Stimulated activated CD4-positive, alpha-beta T cell treated with anti-CD3 and anti-CD28 coated beads, TNF-alpha, amount 100 ng/mL, for 1 hour (primary cell): ENCODE measurements at places on chromosomes 2 and 18.
A peak's percentile ranks its signal among the peaks of the same experiment; 100 is the strongest.

GRCh38 chr18:5294457-5295230 is 882 bp downstream of the ZBTB14 start:
- DNase-seq, result peak; percentile 12

GRCh38 chr18:13625355-13625754 is 101.0 kb downstream of the FAM210A start:
- DNase-seq, result no peak

DNA sequence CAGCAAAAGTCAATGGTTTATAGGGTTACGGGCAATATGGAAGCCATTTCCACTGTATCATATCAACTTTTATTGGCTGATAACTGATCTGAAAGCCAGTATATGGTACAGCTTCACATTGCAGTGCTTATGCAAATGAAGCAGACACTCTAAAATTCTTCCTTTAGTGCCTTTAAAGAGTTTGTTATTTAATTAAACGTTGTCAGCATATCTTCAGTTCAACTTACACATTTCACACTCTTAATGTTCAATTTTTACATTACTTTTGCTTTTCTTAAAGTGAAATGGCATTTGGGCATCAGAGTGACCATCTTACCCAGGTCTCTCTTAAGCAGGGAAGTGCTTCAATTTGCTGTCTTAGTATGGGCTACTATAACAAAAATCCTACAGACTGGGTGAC is 420.1 kb downstream of the NCKAP5 start:
- DNase-seq, result no peak

- DNase-seq, result no peak
Observed at GRCh38 chr18:51028201-51028805, 1.7 kb upstream of the SMAD4 start.

GRCh38 chr2:177717831-177718618 is 325.5 kb downstream of the AGPS start:
- DNase-seq, result no peak

GRCh38 chr18:21366896-21367295 is 124.9 kb downstream of the GREB1L start:
- no peak for DNase-seq

- no peak for DNase-seq
Observed at GRCh38 chr18:38470421-38470820, 904.8 kb upstream of the CELF4 start.

DNA sequence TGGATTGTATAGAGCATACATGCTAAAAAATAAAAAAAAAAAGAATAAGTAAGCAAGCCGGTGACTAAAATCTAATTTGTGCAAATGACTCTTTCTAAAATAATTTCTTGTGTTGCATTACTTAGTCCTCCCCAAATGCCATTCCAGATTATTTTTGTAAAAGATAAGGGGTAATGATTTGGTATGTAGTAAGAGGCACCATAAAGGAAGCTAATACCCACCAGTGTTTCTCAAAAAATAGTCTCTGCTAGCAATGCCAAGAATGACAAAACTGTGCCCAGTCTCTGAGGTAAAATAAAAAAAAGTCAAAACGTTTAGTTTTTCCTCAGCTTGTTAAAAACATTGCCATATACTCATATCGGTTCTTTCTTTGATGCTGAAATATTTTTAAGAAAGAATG is 2.7 kb downstream of the METTL5 start:
- no peak for DNase-seq

GRCh38 chr2:47026748-47027534 is 111.3 kb upstream of the MCFD2 start:
- no peak for DNase-seq

GRCh38 chr2:240232961-240233884 is 92.8 kb upstream of the OTOS start:
- DNase-seq, result peak; percentile 53

DNA sequence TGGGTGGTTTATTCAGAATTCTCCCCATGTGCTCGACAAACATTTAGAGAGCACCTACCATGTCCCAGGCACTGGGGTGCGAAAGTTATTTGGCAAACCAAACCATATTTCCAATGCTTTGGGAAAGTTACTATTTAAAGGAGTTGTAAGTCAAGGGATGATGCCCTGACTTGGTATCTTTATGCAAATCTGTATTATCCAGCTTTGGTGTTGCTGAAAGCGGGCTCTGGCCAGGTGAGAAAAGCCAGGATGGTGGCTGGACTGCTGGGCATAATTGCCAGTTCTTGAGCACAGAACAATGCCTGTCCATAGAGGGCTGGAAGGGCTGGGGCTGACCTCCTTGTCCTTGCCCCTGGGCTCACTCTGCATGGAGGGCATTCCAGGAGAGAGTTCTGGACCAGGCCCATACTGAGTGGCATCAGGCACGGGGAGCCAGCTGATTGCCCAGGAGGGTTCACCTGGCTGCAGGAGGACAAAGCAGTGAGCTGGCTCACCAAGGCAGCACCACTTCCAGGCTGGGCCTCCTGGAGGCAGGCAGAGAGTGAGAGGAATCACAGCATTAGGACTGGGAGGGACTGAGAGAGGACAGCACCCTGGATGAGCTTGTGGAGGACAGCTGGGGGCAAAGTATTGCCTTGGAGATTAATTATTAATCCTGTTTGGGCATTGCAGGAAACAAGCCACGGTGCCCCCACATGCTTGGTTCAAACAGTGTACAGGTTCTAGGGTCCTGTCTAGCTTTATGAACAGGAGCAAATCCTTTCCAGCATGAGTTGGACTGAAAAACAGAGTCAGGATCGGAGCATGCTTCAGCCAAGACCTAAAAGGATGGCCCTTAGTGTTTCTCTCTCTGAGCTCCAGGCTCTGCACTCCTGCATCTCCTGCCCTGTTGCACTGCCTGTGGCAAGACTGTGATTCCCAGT is 7.1 kb downstream of the KHK start:
- no peak for DNase-seq

- no peak for DNase-seq
Observed at GRCh38 chr2:88626171-88627054, 851 bp downstream of the EIF2AK3 start.

DNA sequence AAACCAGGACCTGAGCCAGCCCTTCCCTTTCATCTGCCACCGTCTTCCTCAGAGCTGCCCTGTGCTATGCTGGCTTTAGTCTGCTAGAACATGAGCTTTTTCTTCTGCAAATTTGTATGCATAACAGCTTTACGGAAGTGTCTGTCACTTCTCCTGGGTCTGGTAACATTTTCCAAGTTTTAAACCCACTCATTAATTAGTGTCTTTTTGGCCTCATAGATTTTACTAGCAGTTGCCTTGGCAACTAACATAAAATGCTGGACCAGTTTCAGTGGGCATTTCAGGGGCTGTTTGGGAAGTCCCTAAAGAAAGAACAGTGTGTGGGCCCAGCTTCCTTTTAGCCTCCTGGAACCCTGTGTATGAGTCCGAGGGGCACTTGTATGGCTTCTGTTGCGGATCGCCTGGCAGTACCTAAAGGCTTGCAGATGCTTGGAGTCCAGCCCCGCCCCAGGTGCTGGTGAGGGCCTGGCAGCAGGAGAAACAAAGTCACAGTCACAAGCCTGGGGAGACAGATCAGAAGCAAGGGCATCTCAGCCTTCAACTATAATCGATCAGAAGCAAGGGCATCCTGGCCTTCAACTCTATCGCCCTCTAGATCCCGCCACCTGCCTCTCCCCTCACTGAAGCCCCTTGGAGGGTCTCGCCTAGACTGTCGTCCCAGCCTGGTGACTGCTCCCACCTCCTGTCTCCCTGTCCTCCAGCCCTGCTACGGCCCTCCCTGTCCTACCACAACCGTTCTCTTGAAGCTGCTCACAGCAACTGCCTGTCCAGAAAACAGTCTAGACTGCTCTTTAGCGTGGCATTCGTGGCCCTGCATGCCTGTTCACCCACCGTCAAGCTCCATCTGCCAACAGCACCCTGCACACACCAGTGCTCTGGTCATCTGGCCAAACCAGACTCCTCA is 36.8 kb upstream of the MAPRE3 start:
- no peak for DNase-seq

- DNase-seq, result no peak
Observed at GRCh38 chr2:193776988-193777387, 1582.3 kb upstream of the TMEFF2 start.

GRCh38 chr2:203279288-203279687 is 40.5 kb downstream of the CYP20A1 start:
- DNase-seq, result no peak

- no peak for DNase-seq
Observed at GRCh38 chr2:105776560-105776928, 31.8 kb downstream of the NCK2 start.

DNA sequence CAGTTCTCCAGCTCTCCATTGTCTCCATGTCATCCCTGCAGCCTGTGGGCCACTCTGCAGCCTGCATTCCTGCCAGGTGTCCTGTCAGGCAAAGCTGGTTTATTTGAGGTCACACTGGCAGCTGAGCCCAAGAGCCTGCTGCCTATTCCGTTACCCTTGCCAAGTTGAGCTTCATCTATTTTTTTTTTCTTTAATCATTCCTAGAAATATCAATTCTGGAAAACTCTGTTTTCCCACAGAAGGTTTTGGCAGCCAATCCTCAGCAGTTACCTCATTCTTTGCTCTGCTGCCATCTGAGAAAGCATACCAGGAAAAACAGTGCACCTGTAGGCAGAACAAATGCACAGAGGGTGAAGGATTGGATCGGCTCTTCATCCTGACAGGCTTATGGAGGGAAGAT is 411.0 kb upstream of the ACVR2A start:
- no peak for DNase-seq

DNA sequence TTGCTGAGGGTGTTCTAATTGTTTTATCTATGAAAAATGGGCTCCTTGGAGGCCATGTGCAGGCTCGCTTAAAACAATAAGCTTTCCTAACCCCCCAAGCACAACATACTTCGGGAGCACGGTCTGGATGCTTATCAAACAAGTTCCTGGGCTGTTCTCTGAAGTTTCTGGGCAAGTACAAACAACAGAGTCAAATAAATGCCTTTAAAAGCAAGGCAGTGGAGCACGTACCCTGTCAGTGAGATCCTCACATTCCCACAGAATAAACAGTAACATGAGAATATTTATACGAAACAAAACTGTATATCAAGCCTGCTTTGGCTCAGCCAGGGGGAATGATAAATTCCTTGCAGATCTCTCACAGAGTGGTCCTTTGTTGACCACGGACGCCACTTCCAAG is 44.8 kb downstream of the FTCDNL1 start:
- no peak for DNase-seq

DNA sequence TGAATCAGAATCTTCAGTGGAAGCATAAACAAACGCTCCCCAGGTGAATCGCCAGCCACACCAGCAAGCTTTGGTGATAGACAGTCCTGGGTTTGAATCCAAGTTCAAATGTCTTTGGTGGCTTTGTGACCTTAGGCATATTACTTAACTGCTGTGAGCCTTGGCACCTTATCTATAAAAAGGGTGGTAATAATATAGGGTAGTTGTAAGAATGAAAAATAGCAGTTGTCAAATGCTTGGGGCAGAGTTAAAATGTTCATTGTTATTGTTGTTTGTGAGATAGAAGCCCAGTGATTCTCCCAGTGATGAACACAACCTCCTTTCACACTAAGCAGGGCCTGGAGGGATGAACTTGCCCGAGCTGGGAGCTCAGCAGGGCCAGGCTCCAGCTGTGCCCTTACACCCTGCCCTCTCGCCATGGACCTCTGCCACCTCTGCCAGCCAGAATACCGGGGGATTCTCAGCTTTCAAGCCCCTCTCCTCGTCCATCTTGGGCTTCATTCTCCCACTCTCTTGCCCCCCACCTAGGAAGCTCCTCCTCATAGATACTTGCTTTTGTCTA is 6.1 kb upstream of the TMBIM1 start:
- no peak for DNase-seq

DNA sequence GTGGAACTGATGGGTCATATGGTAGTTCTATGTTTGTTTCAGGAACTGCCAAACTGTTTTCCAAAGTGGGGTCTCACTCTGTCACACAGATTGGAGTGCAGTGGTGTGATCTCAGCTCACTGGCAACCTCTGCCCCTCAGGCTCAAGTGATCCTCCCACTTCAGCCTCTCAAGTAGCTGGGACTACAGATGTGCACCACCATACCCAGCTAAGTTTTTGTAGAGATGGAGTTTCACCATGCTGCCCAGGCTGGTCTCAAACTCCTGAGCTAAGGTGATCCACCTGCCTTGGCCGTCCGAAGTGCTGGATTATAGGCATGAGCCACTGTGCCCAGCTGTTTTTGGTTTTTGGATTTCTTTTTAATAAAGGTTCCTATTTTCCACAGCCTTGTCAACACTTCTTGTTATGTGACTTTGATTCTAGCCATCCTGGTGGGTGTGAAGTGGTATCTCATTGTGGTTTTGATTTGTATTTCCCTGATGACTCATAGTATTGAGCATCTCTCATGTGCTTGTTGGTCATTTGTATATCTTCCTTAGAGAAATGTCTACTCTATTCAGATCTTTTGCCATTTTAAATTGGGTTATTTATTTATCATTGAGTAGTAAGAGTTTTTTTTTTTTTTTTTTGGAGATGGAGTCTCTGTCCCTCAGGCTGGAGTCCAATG is 22.8 kb downstream of the NPC1 start:
- DNase-seq, result no peak

GRCh38 chr2:105179469-105180372 is 61.8 kb upstream of the GPR45 start:
- no peak for DNase-seq

GRCh38 chr2:200603972-200604371 is 18.2 kb downstream of the AOX1 start:
- no peak for DNase-seq

- no peak for DNase-seq
Observed at GRCh38 chr2:105634198-105634597, 110.5 kb upstream of the NCK2 start.

DNA sequence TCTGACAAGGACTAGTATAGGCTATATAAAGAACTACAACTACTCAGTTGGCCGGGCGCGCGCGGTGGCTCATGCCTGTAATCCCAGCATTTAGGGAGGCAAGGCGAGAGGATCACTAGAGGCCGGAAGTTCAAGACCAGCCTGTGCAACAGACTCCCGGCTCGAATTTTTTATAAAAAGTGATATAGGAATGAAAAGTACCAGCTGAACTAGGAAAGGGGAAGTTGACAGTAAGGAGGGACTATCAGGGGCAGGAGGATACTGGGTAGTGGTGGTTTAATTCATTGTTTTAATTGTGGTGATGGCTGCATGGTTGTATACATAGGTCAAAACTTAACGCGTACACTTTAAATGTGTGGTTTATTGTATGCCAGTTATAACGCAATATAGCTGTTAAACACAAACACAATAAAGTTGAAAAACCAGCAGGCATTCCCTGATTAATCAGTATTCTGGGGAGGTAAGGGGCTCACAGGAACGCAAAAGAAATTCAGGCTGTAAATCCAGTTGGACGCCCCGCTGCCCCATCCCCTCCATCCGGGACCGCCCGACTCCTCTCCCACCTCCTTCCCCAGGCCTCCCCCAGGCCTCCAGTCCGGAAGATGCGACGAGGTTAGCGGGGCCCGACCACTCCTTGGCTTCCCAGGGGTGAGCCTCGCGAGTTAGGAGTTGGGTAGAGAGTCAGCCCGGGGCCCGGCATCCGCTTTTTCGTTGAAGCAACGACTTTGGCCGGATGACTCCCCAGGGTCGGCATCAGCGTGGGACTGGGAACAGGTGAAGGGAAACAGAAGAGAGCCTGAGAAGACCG is 746 bp upstream of the POLR1B start:
- DNase-seq, result no peak

GRCh38 chr18:26764177-26764576 is 101.3 kb downstream of the AQP4 start:
- DNase-seq, result no peak
